Activated effector memory CD4-positive, alpha-beta T cell treated with Interleukin-2 at 50 U/mL for 16 hours (primary cell): ENCODE measurements at places on chromosomes 7 and 10.

DNA sequence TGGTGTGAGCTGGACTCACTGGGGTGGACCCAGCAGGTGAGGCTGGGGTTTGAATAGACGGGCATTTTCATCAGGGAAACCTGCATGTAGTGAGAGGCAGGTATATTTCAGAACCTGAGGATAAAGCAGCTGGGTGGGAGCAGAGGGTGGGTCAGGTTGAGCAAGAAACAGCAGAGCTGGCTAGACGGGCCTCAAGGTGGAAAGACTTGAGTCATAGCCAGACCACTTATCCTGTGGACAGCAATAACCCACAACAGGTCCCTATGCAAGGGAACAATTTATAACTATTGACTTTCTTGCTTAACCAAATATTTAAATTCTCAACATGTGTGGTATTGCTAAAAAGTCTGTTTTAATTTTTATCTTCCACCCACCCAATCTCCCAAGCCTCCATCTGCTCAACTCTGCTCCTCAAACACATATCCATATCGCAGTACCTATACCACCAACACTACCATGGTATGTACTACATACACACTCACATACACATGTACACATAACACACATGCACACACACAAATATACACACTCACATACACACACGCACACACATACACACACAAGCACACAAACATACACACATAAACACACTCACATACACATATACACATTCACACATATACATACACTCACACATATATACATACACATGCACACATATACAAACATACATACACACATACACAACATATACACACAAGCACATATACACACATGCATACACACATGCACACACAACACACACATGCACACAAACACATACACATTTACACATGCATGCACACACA is 129.0 kb upstream of the C7orf33 start:
- no peak for DNase-seq

- no peak for DNase-seq
These were observed 121.4 kb downstream of the POU6F2 start for GRCh38 chr7:39099146-39099545.

DNA sequence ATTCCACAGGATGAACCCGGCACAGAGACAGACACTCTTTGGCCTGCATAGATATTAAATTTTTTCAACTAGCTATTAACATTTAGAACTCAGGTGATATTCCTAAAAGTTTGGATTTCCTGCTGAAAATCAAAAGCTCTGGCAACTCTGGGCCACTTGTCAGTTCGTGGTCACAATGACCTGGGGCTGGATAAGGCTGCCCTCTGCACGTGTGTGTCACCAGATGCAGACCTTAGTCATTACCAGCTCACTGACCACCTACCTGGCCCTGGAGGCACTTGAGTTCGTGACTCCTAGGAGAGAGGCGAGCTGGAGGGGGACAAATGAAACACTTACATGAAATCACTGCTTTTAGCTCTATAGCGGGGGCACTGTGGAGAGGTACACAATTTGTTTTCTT is 126.5 kb downstream of the HIPK2 start:
- no peak for DNase-seq

GRCh38 chr7:139734395-139734794 is 43.4 kb downstream of the HIPK2 start:
- no peak for DNase-seq

- no peak for DNase-seq
These were observed 10.8 kb downstream of the ZNF394 start for GRCh38 chr7:99489235-99489634.

DNA sequence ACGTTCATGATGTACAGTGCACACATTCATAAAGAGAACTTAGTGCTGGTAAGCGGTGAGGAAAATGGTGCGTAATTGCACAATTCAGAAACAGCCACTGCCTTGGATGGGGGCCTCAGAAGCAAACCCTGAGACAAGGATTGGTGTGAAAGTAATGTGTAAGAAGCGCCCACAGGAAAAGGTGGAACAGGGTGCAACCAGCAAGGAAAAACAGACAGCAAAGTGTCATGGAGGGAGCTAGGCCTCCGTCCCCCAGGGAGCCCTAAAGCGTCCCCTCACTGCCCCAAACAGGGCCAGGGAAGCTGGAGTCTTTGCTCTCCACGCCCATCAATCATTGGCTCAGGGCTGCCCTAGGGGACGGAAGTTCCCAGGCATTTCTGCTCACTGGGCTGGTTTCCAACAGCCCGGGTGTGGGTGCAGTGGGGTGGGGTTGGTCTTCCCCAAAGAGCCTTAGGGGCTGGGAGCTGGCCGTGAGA is 9.6 kb upstream of the C10orf105 start:
- no peak for DNase-seq

GRCh38 chr7:42945821-42946626 is 13.8 kb downstream of the MRPL32 start:
- DNase-seq, result no peak
